Large intestine (tissue), 12 donors: ENCODE measurements at places on chromosomes 7 and 10. TPM values are rescaled to one million over a fixed set of nuclear protein-coding genes. Genes with fewer than 3 reads are reported as not detected.

GRCh38 chr10:78920011-78920410, 148.8 kb upstream of the ZMIZ1 start:
- H3K4me3 ChIP-seq, result no peak overlapping the region
- H3K27ac ChIP-seq, result no peak overlapping the region
- peaks cover 7% of the 10 kb centered on the region for H3K4me1 ChIP-seq
- no peaks in the 10 kb centered on the region for H3K36me3 ChIP-seq
- H3K27me3 ChIP-seq, result no peaks in the 10 kb centered on the region

- peaks cover 8% of the 10 kb centered on the region for H3K4me1 ChIP-seq
- no peak for DNase-seq
- H3K27me3 ChIP-seq, result no peaks in the 10 kb centered on the region
- no peak overlapping the region for H3K4me3 ChIP-seq
- peak overlapping the region; percentile 50 for H3K27ac ChIP-seq
Observed at GRCh38 chr7:134730411-134730829, 49.0 kb upstream of the CALD1 start.

GRCh38 chr7:91039033-91039432, 225.2 kb upstream of the FZD1 start:
- no peak overlapping the region for H3K27ac ChIP-seq
- no peak overlapping the region for H3K4me3 ChIP-seq
- H3K4me1 ChIP-seq, result no peaks in the 10 kb centered on the region
- no peak for DNase-seq

DNA sequence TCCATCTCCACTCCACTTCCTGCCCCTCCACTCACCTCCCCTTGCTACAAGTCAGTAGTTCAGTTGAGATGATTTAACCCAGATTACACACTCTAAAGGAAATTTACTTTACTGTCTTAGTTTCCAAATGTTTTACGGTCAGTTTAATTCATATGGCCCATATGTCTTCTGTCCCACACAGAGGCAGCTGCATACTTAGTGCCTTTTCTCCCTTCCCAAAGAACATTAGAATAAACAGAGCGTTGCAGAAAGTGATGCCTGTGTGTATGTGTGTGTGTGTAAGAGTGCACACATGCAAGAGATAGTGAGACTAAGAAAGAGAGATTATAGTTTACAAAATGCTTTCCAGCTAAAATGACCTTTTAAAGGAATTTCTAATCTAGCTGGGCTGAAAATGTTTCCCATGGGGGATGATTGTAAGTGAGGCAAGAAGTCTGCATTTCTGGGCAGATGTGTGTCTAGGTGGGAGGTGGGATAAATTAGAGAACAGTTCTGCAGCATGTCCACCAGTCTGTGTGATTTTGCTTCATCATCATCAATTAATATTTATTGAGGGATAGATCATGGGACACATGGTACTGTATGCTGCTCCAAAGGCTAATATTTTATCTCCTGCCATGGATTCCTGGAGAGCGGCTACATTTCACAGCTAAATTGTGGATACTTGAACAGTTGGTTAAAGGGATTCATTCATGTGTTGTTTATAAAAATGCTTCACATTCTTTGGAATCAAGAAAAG, 81.5 kb downstream of the NXPH1 start:
- H3K4me3 ChIP-seq, result no peak overlapping the region
- H3K27ac ChIP-seq, result no peak overlapping the region
- H3K27me3 ChIP-seq, result no peaks in the 10 kb centered on the region
- no peak for DNase-seq

GRCh38 chr10:115171392-115171960, 78.3 kb downstream of the ATRNL1 start:
- no peak for DNase-seq
- H3K36me3 ChIP-seq, result no peaks in the 10 kb centered on the region
- no peak overlapping the region for H3K4me3 ChIP-seq
- H3K27ac ChIP-seq, result no peak overlapping the region

DNA sequence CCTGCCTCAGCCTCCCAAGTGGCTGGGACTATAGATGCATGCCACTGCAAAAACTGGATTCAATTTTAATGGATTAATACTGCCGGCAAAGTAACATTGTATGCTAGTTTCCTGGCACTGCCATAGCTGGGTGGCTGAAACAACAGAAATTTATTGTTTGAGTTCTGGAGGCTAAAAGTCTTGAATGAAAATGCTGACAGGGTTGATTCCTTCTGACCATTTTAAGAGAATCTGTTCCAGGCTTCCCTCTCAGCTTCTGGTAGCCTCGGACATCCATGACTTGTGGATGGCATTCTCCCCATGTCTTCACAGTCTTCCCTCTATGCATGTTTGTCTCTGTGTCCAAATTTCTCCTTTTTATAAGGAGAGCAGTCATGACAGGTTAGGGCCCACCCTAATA, 87.3 kb upstream of the ARID5B start:
- H3K27ac ChIP-seq, result no peak overlapping the region
- no peak for DNase-seq
- no peaks in the 10 kb centered on the region for H3K36me3 ChIP-seq
- no peak overlapping the region for H3K4me3 ChIP-seq
- H3K4me1 ChIP-seq, result no peaks in the 10 kb centered on the region

DNA sequence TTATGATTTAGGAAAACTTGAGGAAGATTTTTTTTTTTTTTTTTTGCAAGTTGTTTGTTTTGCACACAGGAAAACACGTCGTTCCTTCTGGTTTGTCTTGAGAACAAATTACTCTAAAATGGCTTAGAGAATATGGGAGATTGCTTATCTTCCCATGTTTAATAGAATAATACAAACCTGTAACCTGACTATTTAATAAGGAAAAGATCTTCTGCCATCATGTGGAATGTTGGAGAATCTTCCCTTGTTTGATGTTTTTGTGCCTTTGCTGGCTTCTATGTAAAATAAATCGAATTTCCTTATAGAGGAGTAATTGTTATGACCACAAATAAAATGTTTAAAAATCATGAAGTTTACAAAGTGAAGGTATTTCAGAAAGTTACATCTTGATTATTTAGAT, 818.8 kb downstream of the GATA3 start:
- DNase-seq, result no peak

- H3K4me3 ChIP-seq, result no peak overlapping the region
- DNase-seq, result peak; percentile 31
- H3K27me3 ChIP-seq, result no peaks in the 10 kb centered on the region
- H3K36me3 ChIP-seq, result no peaks in the 10 kb centered on the region
- no peak overlapping the region for H3K27ac ChIP-seq
- peaks cover 6% of the 10 kb centered on the region for H3K4me1 ChIP-seq
Observed at GRCh38 chr10:132637477-132638129, 100.0 kb downstream of the INPP5A start.

- peak within 1 kb of the TSS; percentile 70 for H3K4me3 ChIP-seq
- H3K27ac ChIP-seq, result peak within 1 kb of the TSS; percentile 93
- no peaks in the 10 kb centered on the region for H3K27me3 ChIP-seq
Observed at GRCh38 chr7:157138424-157139110, at the start of gene UBE3C. UBE3C (plus strand) TSS chr7:157138926; CDS start chr7:157139273, 347 bp downstream.

- no peak overlapping the region for H3K4me3 ChIP-seq
- H3K4me1 ChIP-seq, result no peaks in the 10 kb centered on the region
- no peak overlapping the region for H3K27ac ChIP-seq
- H3K27me3 ChIP-seq, result no peaks in the 10 kb centered on the region
- DNase-seq, result no peak
Observed at GRCh38 chr7:96870185-96870584, 135.2 kb upstream of the DLX6 start.

DNA sequence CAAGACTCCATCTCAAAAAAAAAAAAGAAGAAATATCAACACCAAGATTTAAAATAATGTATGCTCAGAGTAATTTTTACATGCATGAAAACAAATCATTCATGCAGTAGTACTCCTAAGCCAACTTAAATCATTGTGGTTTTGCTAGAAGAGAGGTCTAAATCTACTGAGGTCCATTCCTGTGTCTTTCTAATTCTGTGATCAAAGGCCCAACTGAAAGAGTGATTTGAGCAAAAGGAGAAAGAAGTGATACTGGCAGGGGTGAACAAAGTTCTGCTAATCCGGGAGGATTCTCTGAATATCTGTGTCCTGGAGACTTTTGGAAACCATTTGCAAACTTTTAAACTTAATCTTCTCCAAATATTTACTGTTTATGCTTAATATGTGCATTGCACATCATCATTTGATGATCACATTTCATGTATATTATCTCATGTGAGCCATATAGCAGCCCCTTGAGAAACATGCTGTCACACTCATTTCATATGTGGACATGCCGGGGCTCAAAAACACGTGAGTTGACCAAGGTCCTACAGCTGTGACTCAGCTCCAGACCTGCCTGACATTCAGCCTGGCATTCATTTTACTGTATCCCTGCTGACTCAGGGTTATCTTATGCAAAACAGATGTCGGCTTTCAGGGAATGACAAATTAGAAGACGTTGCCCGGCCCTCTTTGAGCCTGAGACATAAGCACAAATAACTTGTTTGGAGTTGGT, 76.4 kb downstream of the FAM107B start:
- H3K36me3 ChIP-seq, result no peaks in the 10 kb centered on the region
- H3K27me3 ChIP-seq, result peaks cover 24% of the 10 kb centered on the region
- no peak overlapping the region for H3K4me3 ChIP-seq
- no peak for DNase-seq

- peaks cover 7% of the 10 kb centered on the region for H3K4me1 ChIP-seq
- H3K27ac ChIP-seq, result no peak overlapping the region
- no peaks in the 10 kb centered on the region for H3K36me3 ChIP-seq
- no peaks in the 10 kb centered on the region for H3K27me3 ChIP-seq
- no peak overlapping the region for H3K4me3 ChIP-seq
Observed at GRCh38 chr10:70331486-70332268, 47.9 kb upstream of the NPFFR1 start.

GRCh38 chr10:104515678-104516199, 125.4 kb upstream of the SORCS3 start:
- H3K4me1 ChIP-seq, result no peaks in the 10 kb centered on the region
- no peaks in the 10 kb centered on the region for H3K36me3 ChIP-seq
- no peak overlapping the region for H3K27ac ChIP-seq
- H3K4me3 ChIP-seq, result no peak overlapping the region
- H3K27me3 ChIP-seq, result peaks cover under 1% of the 10 kb centered on the region
- DNase-seq, result no peak

DNA sequence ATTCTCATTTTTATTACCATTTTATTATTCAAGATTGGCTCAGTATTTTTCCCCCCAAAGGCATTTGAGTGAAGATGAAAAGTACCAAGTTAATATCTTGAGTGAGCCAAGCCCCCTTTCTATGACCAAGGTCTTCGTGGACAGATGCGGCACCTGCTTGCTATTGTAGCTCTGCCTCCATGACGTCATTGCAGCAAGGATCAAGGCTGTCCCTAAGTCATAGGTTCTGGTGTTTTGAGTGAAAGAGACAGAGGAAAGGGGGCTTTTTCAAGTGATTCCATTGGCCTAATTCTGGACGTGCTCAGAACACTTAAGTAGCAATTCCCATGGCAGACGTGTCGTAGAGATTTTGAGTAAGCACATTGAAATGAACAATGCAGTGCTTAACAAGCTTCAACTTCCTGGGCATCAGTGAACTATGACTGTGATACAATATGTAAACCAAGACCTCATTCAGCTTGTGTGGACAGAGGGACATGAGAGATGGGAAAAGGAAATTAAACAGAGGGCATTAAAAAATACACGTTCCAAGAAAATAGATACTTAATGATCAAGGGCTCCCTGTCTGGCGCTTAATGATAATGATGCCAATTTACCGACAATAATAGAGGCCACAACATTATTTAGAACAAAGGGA, 248.7 kb upstream of the NPVF start:
- no peaks in the 10 kb centered on the region for H3K4me1 ChIP-seq
- no peak overlapping the region for H3K4me3 ChIP-seq
- DNase-seq, result no peak
- H3K36me3 ChIP-seq, result no peaks in the 10 kb centered on the region
- H3K27ac ChIP-seq, result no peak overlapping the region

- no peak for DNase-seq
- H3K36me3 ChIP-seq, result no peaks in the 10 kb centered on the region
- no peak overlapping the region for H3K27ac ChIP-seq
- no peak overlapping the region for H3K4me3 ChIP-seq
- H3K27me3 ChIP-seq, result no peaks in the 10 kb centered on the region
Observed at GRCh38 chr7:28623105-28623730, 210.9 kb downstream of the CREB5 start.

DNA sequence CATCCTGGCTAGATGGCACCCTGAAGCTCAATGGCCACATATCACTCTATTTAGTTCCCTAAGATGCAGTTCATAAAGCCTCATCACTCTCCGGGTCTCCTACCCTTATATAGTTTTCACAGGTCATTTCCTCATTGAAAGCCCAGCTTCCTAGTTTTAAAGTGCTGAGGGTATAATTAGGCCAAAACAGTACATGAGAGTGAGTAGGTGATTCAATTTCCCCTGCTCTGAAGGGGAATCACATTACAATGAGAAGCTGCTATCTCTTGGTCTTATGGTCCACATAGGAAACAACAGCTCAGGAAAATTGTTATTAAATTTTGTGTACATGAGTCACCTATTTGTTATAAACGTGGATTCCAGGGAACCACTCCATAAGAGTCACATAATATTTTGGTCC, 162.0 kb downstream of the SEMA3E start:
- H3K27me3 ChIP-seq, result no peaks in the 10 kb centered on the region
- H3K4me3 ChIP-seq, result no peak overlapping the region
- H3K27ac ChIP-seq, result no peak overlapping the region
- H3K36me3 ChIP-seq, result no peaks in the 10 kb centered on the region

GRCh38 chr10:87974769-87975168, 111.3 kb downstream of the PTEN start:
- H3K27me3 ChIP-seq, result no peaks in the 10 kb centered on the region
- no peak for DNase-seq
- H3K4me3 ChIP-seq, result no peak overlapping the region
- H3K27ac ChIP-seq, result no peak overlapping the region

- DNase-seq, result no peak
- no peaks in the 10 kb centered on the region for H3K36me3 ChIP-seq
- H3K27me3 ChIP-seq, result no peaks in the 10 kb centered on the region
- H3K27ac ChIP-seq, result no peak overlapping the region
- H3K4me3 ChIP-seq, result no peak overlapping the region
Observed at GRCh38 chr10:107616463-107617410, 452.2 kb upstream of the SORCS1 start.

GRCh38 chr10:126867567-126868365, 37.5 kb upstream of the DOCK1 start:
- no peaks in the 10 kb centered on the region for H3K27me3 ChIP-seq
- DNase-seq, result no peak
- no peaks in the 10 kb centered on the region for H3K36me3 ChIP-seq
- H3K27ac ChIP-seq, result no peak overlapping the region
- H3K4me3 ChIP-seq, result no peak overlapping the region

GRCh38 chr7:22801912-22802311, 20.7 kb downstream of the TOMM7 start:
- H3K27me3 ChIP-seq, result no peaks in the 10 kb centered on the region
- H3K27ac ChIP-seq, result no peak overlapping the region
- no peaks in the 10 kb centered on the region for H3K36me3 ChIP-seq
- DNase-seq, result no peak
- H3K4me1 ChIP-seq, result no peaks in the 10 kb centered on the region

GRCh38 chr7:70694971-70695794, 436.8 kb upstream of the GALNT17 start:
- peak overlapping the region; percentile 93 for H3K4me3 ChIP-seq
- H3K36me3 ChIP-seq, result peaks cover 10% of the 10 kb centered on the region
- DNase-seq, result peak; percentile 68
- H3K27me3 ChIP-seq, result no peaks in the 10 kb centered on the region

Gene ETV1
- 30.6 TPM for polyA plus RNA-seq

Gene SPDYE16
- polyA plus RNA-seq, result 1.2 TPM

Gene SH2D4B
- polyA plus RNA-seq, result 0.01 TPM

Gene TRIP6
- polyA plus RNA-seq, result 46.1 TPM

Gene CYP3A7
- polyA plus RNA-seq, result 1.8 TPM

Gene CDK14
- 9.7 TPM for polyA plus RNA-seq

Gene SMO
- polyA plus RNA-seq, result 23.6 TPM

Gene CRYGN
- 0.36 TPM for polyA plus RNA-seq

Gene HIBADH
- 54.2 TPM for polyA plus RNA-seq

Gene ALOX5
- polyA plus RNA-seq, result 17.6 TPM

Gene FAM204A
- polyA plus RNA-seq, result 55.7 TPM

Gene CPEB3
- 4.6 TPM for polyA plus RNA-seq
